Stimulated activated CD8-positive, alpha-beta memory T cell treated with anti-CD3 and anti-CD28 coated beads, Interleukin-4, amount 100 ng/mL, for 1 hour (primary cell): ENCODE measurements at places on chromosomes 2 and 18.

- DNase-seq = no peak
Measured at GRCh38 chr2:196914867-196915460, 11.5 kb downstream of the PGAP1 start.

GRCh38 chr2:132671151-132671835, 1.3 kb upstream of the LYPD1 start:
- no peak for DNase-seq

DNA sequence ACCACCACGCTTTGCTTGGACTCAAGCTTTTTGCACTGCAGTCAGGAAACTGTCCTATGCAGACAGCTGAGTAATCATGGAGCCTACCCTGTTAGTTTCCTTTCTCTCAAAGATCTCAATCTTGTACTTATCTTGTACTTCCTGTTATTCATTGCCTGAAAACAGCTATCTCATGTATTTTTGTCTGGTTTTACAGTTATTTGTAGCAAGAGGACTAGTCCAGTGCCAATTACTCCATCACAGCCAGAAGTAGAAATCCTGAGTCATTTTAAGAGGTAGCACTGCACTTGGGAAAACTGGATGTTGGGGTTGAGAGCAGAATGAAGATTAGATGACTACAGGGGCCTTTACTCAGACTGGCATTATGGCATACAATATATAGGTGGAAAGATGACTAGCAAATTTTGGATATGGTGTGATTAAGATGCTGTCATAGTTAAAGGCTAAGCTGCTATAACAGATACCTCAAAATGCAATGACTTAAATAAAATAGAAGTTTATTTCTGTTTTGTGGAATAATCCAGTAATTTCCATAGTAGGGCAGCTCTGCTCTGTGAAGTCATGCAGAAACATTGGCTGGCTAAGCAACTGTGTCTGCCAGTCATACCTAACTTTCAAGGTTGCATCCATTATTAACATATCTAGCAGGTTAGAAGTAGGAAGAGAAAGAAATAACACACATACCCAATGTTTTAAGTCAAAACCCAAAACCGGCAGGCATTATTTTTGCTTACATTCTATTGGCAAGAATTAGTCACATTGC, 21.1 kb upstream of the CHMP3 start:
- DNase-seq = no peak

GRCh38 chr2:191543708-191544107, 134.2 kb upstream of the NABP1 start:
- no peak for DNase-seq

GRCh38 chr2:142756430-142756829, 121.0 kb upstream of the KYNU start:
- DNase-seq = no peak

- no peak for DNase-seq
Measured at GRCh38 chr2:173347305-173348168, 7.1 kb upstream of the CDCA7 start.
